ENCODE measurements at places on chromosomes 1 and 21. TPM values are rescaled to one million over a fixed set of nuclear protein-coding genes. Genes with fewer than 3 reads are reported as not detected.

GRCh38 chr1:60589916-60590315, 492.4 kb upstream of the NFIA start:
- no peaks in the 10 kb centered on the region for H3K36me3 ChIP-seq
- H3K27me3 ChIP-seq = no peaks in the 10 kb centered on the region
- H3K27ac ChIP-seq = no peak overlapping the region
- no peaks in the 10 kb centered on the region for H3K4me1 ChIP-seq

DNA sequence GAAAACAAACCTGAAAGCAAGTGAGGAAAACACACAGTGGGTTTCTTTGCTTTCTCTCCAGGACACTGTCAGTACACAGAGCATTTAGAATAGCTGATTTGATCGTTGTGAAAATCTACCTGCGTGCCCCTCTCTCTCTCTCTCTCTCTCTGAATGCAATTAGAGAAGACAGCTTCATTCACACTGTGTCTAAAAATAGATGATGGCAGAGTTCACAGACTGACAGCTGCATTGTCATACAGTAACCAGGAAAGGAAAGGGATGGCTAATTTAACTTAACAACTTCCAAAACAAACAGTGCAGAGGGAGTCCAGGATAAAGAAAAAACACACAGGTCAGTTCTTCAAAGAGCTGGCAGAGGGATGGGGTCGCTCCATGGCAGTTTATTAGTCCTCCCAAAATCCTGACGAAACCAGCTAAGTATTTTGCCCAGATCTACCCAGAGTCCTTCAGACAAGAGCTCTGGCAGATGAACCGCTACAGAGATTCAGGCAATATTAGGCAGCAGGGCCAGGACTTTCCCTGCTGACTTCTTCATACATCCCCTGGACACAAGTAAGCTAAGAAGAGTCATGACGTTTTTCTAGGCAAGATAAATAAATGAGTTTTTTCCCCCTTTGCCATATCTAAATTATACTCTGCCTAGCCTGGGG, 58.9 kb downstream of the WLS start:
- peak; percentile 75 for DNase-seq
- peaks cover 25% of the 10 kb centered on the region for H3K4me1 ChIP-seq
- no peaks in the 10 kb centered on the region for H3K27me3 ChIP-seq
- no peak overlapping the region for H3K4me3 ChIP-seq
- peak overlapping the region; percentile 65 for H3K27ac ChIP-seq

- H3K4me1 ChIP-seq = peaks cover 9% of the 10 kb centered on the region
- no peak overlapping the region for H3K27ac ChIP-seq
Observed at GRCh38 chr21:41216486-41216885, 48.5 kb downstream of the BACE2 start.

GRCh38 chr1:201990427-201990826, 8.0 kb downstream of the RNPEP start:
- no peak overlapping the region for H3K27ac ChIP-seq
- DNase-seq = no peak
- H3K27me3 ChIP-seq = no peaks in the 10 kb centered on the region

GRCh38 chr1:98797506-98797905, 136.0 kb downstream of the SNX7 start:
- DNase-seq = no peak
- H3K27ac ChIP-seq = no peak overlapping the region
- peaks cover 5% of the 10 kb centered on the region for H3K27me3 ChIP-seq
- no peaks in the 10 kb centered on the region for H3K36me3 ChIP-seq

- no peak overlapping the region for H3K27ac ChIP-seq
- H3K36me3 ChIP-seq = no peaks in the 10 kb centered on the region
- DNase-seq = peak; percentile 63
- H3K27me3 ChIP-seq = no peaks in the 10 kb centered on the region
- H3K4me1 ChIP-seq = no peaks in the 10 kb centered on the region
- H3K4me3 ChIP-seq = no peak overlapping the region
Observed at GRCh38 chr1:61757950-61758349, 15.7 kb downstream of the PATJ start.

DNA sequence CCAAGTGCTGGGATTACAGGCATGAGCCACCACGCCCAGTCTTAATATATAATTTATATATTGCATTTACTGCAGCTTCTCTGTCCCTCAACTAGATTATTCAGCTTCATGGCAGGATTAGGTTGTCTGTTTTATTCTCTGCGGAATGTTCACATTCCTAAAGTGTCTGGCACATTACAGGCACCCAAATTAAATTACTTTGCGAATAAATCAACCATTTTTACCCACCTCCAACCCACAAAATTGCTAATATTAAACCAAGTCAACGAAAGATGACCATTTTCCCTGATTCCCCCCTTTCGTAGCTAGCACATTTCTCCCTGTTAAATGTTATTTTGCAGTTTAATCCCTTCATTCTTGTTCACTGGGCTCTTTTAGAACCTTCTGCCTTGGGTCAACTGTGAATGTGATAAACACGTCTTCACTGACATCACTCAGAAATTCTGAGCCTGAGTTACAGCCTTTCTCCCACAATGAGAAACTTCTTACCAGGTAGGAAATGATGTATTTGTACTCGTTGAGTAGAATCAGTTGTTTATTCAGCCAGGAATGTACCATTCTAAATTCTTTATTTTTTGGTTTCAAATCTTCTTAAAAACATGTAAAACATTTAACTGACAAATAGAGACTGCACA, 35.9 kb downstream of the THAP3 start:
- no peak overlapping the region for H3K4me3 ChIP-seq
- no peak overlapping the region for H3K27ac ChIP-seq
- H3K4me1 ChIP-seq = peaks cover 1% of the 10 kb centered on the region
- no peaks in the 10 kb centered on the region for H3K27me3 ChIP-seq

GRCh38 chr1:247273013-247273412, 17.1 kb downstream of the VN1R5 start:
- DNase-seq = no peak
- no peak overlapping the region for H3K4me3 ChIP-seq
- no peaks in the 10 kb centered on the region for H3K4me1 ChIP-seq

- no peak overlapping the region for H3K4me3 ChIP-seq
- H3K27me3 ChIP-seq = no peaks in the 10 kb centered on the region
- DNase-seq = no peak
- H3K27ac ChIP-seq = no peak overlapping the region
- H3K36me3 ChIP-seq = no peaks in the 10 kb centered on the region
- H3K4me1 ChIP-seq = no peaks in the 10 kb centered on the region
Observed at GRCh38 chr1:166017395-166017794, 149.4 kb downstream of the FAM78B start.

DNA sequence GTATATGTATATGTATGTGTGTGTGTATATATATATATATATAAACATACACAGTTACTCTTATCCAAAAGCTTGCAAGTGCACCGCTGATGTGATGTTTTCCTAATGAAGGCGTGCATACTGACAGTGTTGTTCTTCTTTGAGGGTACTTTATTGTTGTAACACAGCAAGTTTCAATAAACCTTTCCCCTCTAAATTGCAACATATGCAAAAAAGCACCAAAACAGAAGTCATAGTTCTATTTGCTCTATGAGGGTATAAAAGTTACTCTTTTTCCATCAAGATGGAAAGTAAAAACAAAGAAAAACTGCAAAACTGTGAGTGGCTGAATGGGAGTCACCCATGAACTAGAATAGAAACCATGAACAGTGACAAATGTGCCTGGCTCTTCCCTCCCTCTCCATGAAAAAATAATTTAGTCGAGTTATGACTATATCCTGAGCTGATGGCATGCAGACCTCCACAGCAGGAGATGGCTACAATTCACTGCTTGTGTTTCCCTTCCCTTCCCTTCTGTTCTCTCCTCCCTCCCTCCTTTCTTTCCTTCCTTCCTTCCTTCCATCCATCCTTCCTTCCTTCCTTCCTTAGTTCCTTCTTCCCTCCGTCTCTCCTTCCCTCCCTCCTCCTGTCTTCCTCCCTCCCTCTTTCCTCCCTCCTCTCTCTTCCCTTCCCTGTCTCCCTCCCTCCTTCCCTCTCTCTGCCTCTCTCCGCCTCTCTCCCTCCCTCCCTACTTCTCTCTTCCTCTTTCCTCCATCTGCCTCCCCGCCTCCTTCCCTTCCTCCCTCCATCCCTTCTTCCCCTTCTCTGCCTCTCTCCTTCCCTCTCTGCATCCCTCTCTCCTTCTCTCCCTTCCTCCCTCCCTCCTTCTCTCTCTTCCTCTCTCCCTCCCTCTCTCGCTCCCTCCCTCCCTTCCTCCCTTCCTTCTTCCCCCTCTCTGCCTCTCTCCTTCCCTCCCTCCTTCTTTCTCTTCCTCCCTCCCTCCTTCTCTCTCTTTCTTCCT, 220.7 kb upstream of the POU3F1 start:
- no peak for DNase-seq
- no peaks in the 10 kb centered on the region for H3K4me1 ChIP-seq
- no peak overlapping the region for H3K4me3 ChIP-seq

DNA sequence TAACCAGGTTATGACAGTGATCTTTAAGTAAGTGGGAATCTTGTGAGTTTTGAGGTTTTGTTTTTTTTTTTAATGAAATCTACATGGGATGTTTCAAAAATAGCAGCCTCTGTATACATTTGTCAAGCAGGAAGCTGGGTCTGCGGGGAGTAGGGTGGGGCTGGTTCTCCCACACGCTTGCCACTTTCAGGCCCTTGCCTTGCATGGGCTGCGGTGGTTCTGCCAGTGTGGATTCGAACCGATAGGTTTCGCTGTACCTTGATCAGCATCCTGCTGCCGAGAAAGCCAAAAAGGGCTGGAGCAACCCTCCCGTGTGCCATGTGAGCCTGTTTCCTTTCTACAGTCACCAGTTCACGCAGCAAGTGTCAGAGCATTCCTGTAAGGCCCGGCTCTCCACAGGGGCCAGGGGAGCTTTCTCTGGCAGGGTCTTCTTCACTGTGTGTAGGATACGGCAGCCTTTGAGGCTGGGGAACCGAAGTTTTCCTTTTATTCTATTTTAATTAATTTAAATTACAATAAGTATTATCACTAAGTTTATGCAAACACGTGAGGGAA, 79.2 kb upstream of the SAMD11 start:
- no peak for DNase-seq
- no peak overlapping the region for H3K4me3 ChIP-seq
- H3K4me1 ChIP-seq = no peaks in the 10 kb centered on the region
- no peaks in the 10 kb centered on the region for H3K27me3 ChIP-seq

GRCh38 chr1:38361566-38361965, 315.0 kb upstream of the POU3F1 start:
- H3K36me3 ChIP-seq = no peaks in the 10 kb centered on the region
- DNase-seq = no peak
- H3K4me3 ChIP-seq = no peak overlapping the region
- H3K27ac ChIP-seq = no peak overlapping the region
- no peaks in the 10 kb centered on the region for H3K4me1 ChIP-seq

DNA sequence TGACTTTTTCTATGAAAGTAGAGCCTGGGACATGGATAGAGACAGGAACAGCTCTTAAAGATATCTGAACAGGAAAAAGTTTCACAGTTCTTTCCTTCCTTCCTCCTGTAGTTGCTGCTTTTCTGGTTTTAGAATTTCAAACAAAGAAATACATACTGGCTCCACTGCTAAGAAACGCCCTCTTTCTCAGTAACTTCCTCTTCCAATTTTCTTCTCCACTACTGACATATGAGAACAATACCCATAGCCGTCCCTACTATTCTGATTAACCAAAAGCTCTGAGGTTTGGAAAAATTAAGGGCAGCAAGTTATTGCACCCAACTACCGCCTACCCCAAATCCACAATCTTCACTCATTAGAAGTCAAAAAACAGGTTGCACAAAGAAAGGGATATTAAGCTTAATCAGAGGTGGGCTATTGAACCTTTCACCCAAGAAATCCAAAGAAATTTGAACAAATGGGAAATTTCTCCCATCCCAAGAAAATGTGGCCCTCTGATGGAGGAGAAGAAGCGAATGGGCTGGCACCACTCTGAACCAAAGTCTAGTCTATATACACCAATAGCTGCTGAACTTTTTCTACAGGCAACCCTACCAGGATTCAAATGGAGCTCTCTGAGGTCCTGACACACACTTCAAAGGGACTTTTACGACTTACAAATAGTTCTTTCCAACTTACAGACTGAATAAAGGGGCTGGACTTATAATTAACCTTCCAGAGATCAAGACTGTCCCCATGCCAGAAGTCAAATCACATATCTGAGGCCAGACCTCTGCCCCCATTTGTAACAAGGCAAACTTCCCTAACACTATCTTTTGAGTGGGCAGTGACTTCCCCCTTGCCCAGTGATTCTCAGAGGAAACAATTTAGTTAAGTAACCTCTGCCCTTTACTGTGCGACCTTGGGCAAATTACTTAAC, 1.7 kb downstream of the WASF2 start:
- peaks cover 6% of the 10 kb centered on the region for H3K4me1 ChIP-seq
- peak overlapping the region; percentile 79 for H3K4me3 ChIP-seq
- H3K27me3 ChIP-seq = no peaks in the 10 kb centered on the region
- H3K27ac ChIP-seq = no peak overlapping the region

- H3K27me3 ChIP-seq = no peaks in the 10 kb centered on the region
- no peak overlapping the region for H3K4me3 ChIP-seq
- no peaks in the 10 kb centered on the region for H3K36me3 ChIP-seq
- no peak overlapping the region for H3K27ac ChIP-seq
Observed at GRCh38 chr21:31173881-31174555, 135.7 kb upstream of the KRTAP19-8 start.

DNA sequence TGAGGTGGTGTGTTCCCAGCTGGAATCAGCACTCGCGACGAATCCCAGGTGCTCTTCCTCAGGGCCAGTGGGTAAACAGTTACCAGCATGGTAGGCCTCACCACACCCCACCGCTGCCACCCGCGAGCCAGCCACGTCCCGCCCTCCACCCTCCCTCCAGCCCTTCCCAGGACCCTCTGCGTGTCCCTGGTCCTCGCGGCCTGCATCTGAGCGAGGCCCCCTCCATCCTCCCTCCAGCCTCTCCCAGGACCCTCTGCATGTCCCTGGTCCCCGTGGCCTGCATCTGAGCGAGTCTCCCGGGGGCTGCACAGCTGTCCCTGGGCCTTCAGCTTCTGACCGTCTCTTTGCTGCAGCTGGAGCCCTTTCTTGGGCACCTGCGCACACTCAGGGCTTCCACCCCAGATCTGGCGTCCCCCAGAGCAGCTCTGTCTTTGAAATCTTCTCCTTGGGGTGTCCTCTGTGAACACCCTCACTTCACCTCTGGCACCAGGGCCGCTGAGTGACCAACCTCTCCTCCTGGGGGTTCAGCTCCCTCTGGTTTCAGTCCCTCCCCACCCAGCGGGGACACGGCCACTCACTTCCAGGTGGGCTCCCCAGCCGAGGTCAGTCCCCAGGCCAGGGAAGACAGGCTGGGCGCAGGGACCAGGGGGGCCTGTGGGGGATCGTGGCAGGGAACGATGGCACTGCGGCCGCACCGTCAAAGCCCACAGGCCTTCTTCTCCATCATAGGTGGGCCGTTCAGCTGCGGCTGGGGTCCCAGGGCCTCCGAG, 57.8 kb upstream of the COL6A2 start:
- no peak for DNase-seq
- H3K4me3 ChIP-seq = no peak overlapping the region
- H3K4me1 ChIP-seq = peaks cover 23% of the 10 kb centered on the region
- no peaks in the 10 kb centered on the region for H3K27me3 ChIP-seq
- H3K36me3 ChIP-seq = no peaks in the 10 kb centered on the region

Gene PTCH2
- total RNA-seq = under 0.01 TPM

Gene KRTAP12-3
- total RNA-seq = not detected

Gene ARPC5
- total RNA-seq = 212 TPM

Gene RHBDL2
- total RNA-seq = 0.36 TPM

Gene LIPI
- not detected for total RNA-seq

Gene YTHDF2
- 94.3 TPM for total RNA-seq

Gene MROH7
- not detected for total RNA-seq

Gene OR14K1
- total RNA-seq = not detected

Gene RHCE
- 0.54 TPM for total RNA-seq

Gene PPIAL4G
- not detected for total RNA-seq

Data from IMR-90 (cell line).